ENCODE measurements at places on chromosomes 11 and 22. TPM values are rescaled to one million over a fixed set of nuclear protein-coding genes. Genes with fewer than 3 reads are reported as not detected.

The PES1 gene
- total RNA-seq: 82.8 TPM

The RNF169 gene
- 13.3 TPM for total RNA-seq

The SLC5A1 gene
- not detected for total RNA-seq

The PIK3C2A gene
- total RNA-seq: 39.7 TPM

The FANCF gene
- total RNA-seq: 9.2 TPM

The SMDT1 gene
- total RNA-seq: 6.0 TPM

The BDNF gene
- 2.0 TPM for total RNA-seq

The PNPLA5 gene
- total RNA-seq: not detected

The RGL4 gene
- not detected for total RNA-seq

The CHRNA10 gene
- total RNA-seq: 0.71 TPM

All from myometrial cell (primary cell).